ENCODE measurements at places on chromosomes 13 and 19.

GRCh38 chr19:38543807-38544568 is 73.8 kb downstream of the MAP4K1 start:
- DNase-seq, result no peak

DNA sequence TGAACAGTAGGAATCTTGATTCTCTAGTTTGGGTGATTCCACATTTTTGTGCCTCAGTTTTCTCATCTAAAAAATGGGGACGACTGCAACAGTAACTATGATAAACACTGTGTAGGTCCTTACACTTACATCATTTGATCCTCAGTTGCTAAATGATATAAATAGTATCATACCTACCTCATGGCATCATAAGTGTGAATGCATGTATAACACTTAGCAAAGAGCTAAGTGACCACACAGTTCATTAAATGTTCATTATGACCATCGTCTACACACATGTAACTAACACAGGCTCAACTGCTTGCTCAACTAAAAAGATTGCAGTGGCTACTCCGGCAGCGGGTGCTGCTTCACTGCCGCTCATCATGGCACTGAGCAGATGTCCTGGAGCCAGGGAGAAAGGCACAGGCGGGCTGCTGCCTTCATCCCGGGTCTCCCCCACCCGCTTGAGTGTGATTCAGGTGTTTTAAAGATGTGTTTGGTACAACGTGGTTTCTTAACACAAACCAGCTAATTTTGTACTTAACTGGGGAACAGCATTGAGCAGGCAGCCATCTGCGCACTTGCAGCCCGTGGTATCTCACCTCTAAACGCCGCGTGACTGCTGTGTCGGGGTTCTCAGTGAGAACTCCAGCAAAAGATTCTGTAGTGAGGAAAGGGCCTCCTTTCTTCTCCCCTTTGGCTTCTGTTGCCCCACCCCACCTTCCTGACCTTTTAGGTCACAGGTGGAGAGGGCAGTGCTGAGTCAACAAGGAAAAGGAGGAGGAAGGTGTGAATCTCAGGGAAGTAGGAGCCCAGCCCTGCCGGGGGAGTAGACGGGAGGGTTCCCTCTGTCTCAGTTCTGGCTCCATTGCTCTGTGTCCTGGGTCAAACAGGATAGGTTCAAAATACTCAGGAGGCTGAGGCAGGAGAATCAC is 11.7 kb upstream of the ACTN4 start:
- DNase-seq, result no peak

DNA sequence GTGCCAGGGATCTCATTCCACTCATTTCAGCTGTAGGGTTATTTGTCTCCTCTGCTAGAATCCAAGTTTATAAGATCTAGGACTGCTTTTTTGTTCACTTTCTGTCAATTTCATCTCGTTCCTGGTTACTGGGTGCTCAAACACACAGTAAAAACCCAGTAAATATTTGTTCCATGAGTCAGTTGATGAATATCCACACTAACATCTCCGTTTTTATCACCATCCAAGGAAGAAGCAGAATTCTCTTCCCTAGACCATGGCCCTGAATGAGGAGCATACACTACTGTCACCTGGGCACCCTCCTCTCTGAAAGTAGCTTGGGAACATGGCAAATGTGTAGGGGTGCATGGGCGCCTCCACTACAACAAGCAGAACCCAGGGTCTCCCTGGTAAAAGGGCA is 390.8 kb downstream of the FOXO1 start:
- no peak for DNase-seq

- no peak for DNase-seq
These were observed 20.7 kb downstream of the TNFSF11 start for GRCh38 chr13:42594481-42595252.

GRCh38 chr19:10388957-10389356 is 8.6 kb upstream of the TYK2 start:
- peak; percentile 57 for DNase-seq

GRCh38 chr19:10292206-10292788 is 2.5 kb downstream of the ICAM5 start:
- DNase-seq, result peak; percentile 57

DNA sequence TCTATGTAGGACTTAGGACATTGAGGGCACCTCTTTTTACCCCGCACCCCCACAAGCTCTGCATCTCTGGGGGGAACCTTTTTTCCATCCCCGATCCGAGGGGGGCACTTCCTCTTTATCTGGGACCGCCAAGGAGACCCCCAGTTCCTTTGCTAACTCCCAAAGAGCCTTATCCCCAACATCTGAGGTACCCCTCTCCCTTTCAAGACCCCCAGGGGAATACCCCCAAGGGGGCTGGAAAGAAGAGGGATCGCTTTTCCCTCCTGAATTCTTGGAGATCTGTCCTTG is 1.1 kb downstream of the TNFSF9 start:
- no peak for DNase-seq

GRCh38 chr13:70896136-70896535 is 787.9 kb upstream of the KLHL1 start:
- no peak for DNase-seq

- no peak for DNase-seq
These were observed 9.6 kb downstream of the RNF126 start for GRCh38 chr19:653425-653824.

- no peak for DNase-seq
These were observed 6.6 kb upstream of the FBXW9 start for GRCh38 chr19:12703046-12703445.

GRCh38 chr13:104962411-104962810 is 1573.1 kb downstream of the EFNB2 start:
- DNase-seq, result no peak
